Daoy (cell line): ENCODE measurements at places on chromosomes 4 and X. TPM values are rescaled to one million over a fixed set of nuclear protein-coding genes. Genes with fewer than 3 reads are reported as not detected.
A peak's percentile ranks its signal among the peaks of the same experiment; 100 is the strongest.

The GC gene
- total RNA-seq: not detected in 2 replicates

The SPANXN4 gene
- total RNA-seq: not detected in 2 replicates

The NKX1-1 gene
- not detected in 2 replicates for total RNA-seq

The RNF150 gene
- total RNA-seq: 1.9 and 2.4 TPM in 2 replicates

The MTMR1 gene
- 15.8 and 17.0 TPM in 2 replicates for total RNA-seq

The RAB41 gene
- not detected in 2 replicates for total RNA-seq

DNA sequence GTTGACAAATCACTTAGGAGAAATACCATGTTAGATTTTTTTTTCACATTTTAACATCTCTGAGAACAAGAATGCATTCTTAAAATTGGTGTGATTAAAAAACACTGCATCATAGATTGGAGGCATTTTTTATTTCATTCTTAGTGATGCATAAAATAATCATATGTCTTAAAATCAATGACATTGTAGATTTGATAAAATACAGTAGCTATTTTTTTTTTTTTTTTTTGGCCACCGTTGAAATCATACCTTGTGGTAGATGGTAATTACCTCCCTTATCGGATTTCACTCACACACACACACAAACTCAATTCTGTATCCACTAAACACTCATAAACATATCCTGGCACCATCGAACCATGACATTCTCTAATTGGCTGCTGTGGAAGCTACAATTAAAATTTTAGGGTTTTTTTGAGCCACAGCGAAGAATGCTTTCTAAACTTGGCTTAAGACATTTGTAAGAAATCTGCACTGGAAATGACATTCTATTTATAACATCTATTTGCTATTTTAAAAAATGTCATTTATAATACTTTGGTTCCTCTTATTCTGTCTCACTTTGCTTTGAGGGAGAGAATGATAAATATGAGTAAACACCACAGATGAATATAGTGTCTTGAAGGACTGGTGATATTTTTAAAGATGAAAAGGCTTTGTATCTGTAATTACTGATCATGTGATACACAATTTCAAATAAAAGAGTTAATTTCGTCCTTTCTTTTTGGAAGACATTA is 60.1 kb downstream of the CCSER1 start:
- DNase-seq: no peak

GRCh38 chrX:71650333-71650969 is 16.9 kb upstream of the LOC101059915 start:
- no peak for DNase-seq

DNA sequence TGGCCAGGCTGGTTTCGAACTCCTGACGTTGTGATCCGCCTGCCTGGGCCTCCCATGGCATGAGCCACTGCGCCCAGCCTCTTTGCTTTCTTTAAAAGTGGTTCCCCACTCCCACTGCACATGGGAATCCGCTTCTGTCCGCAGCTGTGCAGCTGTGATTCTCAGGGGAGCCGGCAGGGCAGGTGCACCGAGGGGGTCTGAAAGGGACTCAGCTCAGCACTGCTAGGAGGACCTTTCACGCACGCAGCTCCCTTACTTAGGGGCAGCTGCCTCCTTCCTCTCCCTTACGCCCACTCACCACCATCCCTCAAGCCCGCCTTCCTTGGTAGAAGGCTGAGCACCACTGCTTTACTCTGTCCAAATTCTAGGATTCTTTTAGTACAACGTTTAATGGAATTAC is 40.4 kb upstream of the CYP4V2 start:
- no peak for DNase-seq

- DNase-seq: peak; percentile 23
Observed at GRCh38 chrX:154308108-154308946, 12.7 kb downstream of the TKTL1 start.

- no peak for DNase-seq
Observed at GRCh38 chrX:154827194-154828015, 7.1 kb downstream of the SMIM9 start.

GRCh38 chrX:13487731-13488505 is 81.5 kb upstream of the EGFL6 start:
- peak; percentile 73 for DNase-seq

GRCh38 chrX:69029771-69030170 is 135.5 kb downstream of the PJA1 start:
- DNase-seq: no peak

GRCh38 chrX:104254442-104255115 is at the start of gene ESX1:
ESX1 (minus strand) TSS chrX:104254933; CDS start chrX:104254849, 84 bp downstream.
- peak; percentile 51 for DNase-seq

GRCh38 chr4:183729430-183730328 is 70.6 kb downstream of the TRAPPC11 start:
- peak; percentile 68 for DNase-seq

- DNase-seq: no peak
Observed at GRCh38 chr4:40124690-40125089, 68.0 kb downstream of the N4BP2 start.

GRCh38 chr4:109708990-109709389 is 5.7 kb upstream of the CASP6 start:
- DNase-seq: no peak

GRCh38 chr4:17688011-17688441 is 73.6 kb downstream of the MED28 start:
- DNase-seq: peak; percentile 60

DNA sequence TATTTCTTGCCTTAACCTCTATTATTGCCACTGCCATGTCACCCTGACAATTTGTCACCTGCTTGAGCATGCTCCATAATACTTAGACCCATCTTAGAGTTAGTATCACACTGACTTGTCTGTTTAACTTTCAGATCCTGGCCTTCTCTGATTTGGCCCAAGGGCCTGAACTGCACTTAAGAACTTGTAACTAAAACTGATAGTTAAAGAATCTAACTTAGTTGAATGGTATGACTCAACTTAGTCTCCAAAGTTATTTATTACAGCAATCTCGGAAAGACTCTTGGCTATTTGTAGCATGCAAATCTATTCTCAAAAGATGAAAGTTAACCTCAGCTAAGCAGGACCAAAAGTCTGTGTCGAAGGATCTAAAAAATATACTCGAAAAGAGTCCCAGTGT is 72.3 kb downstream of the IGSF1 start:
- no peak for DNase-seq

DNA sequence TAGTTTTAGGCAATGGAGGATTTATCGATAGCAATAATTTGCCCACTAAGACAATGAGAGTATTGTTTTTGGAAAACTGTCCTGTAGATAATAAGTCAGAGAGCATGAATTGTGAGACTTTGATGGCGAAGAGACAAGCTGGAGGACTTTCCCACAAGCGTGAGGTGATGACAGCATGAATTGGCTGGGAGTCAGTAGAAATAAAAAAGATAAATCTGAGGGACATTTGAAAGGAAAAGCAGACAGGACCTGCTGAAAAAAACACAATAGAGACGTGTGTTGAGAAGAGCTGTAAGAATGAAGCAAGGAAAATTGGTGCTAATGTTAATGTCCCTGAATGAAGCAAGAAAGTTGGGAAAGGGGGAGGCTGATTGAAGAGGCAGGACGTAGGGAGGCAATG is 233.5 kb downstream of the DCTD start:
- no peak for DNase-seq

- DNase-seq: no peak
Observed at GRCh38 chr4:32172761-32173160, 1452.6 kb downstream of the PCDH7 start.

DNA sequence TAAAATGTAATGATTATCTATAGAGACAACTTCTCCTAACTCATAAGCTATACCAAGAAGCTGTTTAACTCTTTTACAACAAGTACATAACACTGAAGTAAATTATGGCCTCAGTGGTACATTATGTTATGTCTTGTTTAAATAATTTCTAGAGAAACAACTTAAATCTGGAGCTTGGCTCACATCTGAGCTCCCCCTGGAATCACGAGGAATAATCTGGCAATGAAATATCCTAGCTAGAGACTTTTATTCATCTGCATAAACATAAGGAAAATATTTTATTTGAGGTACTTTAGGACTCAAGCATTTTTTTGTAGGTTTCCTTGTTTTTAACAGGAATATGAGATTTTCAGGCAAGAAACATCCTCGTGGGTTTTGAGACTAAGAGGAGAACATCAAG is 354.7 kb upstream of the SLC7A11 start:
- no peak for DNase-seq

- no peak for DNase-seq
Observed at GRCh38 chr4:15031993-15032675, 29.9 kb downstream of the CPEB2 start.

- peak; percentile 13 for DNase-seq
Observed at GRCh38 chr4:154491341-154492271, at the start of gene DCHS2. DCHS2 (minus strand) TSS chr4:154491799; CDS start chr4:154491355, 444 bp downstream.
